Stimulated activated CD8-positive, alpha-beta memory T cell treated with anti-CD3 and anti-CD28 coated beads, Interleukin-4, amount 100 ng/mL, for 1 hour (primary cell): ENCODE measurements at places on chromosomes 1 and 21.

GRCh38 chr1:26733982-26734381, 38.2 kb downstream of the ARID1A start:
- no peak for DNase-seq

GRCh38 chr21:28473530-28474220, 519.0 kb downstream of the LTN1 start:
- DNase-seq: no peak

DNA sequence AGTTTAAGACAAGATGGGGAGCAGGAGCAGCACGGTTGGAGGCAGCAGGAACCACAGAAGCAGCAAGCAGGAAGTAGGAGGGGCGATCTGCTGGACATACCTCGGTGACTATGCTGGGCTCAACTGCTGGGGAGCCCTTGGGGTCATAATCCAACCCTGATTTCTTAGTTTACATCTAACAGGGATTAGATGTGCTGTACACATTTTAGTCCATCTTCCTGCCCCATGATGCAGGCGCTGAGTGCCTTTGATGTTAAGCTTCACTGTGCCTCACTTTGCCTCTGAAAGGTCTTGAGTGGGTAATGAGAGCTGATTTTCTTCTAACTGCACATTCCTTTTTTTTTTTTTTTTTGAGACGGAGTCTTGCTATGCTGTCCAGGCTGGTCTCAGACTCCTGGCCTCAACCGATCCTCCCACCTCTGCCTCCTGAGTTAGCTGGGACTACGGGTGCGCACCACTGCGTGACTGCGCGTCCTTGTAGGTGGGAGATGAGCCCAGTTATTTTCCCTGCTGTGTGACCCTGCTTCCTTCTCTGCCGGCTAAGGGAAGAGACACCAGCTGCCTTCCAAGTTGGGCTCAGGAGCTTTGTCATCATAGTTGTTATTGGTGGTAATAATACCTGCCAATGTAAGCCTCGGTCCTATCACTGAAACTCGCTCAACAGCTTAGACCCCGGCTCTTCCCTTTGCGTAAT, 1.1 kb upstream of the RCAN3 start:
- no peak for DNase-seq

GRCh38 chr1:65470766-65471165, 50.3 kb downstream of the LEPR start:
- no peak for DNase-seq

DNA sequence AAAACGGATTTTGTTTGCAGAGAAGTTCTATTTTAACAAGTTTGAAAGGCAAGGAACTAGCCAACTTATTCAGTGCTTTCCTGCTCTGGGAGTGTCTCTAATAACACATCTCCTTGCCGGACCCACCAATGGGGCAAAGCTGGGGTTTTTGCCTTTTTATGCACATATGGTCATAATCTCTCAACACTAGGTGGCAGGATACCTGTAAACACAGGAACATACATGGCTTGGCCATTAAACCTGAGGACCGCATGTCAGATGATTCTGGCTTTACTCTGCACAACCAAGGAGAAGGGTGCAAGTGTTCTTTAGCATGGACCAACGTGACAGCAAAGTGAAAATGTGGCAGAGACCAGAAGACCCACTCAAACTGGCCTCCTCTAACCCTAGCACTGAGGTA, 4.9 kb downstream of the TMEM9 start:
- DNase-seq: no peak

DNA sequence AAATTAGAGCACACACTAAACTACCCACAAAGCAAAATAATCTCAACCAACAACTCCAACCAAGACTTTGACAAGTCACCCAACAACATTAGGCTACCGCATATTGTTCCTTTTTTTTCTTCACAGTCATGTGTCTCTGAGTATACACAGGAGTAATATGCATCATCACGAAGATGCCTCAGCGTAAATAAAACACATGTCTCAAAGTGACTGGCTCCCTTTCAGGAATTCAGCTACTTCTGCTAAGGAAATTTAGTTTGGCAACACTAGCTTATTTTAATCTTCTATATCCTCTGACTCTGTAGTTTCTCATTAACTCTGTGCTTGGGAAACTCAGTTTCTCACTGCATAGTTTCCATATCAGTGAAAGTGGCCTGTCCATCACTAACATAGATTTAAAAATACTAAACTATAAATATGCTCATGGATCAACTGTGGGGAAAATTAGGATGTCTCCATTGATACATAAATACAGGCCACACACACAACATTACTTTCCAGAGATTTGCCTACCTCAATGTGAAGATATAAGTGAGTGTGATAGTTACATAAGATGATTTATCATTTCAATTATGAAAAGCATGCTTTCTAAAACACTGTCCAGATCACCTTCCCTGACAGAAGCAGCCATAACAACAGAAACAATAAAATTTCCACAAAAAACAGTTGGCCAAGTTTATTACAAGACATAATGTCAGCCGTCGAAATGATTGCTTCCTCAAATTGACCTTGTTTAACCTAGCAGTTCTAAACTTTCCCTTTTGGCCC, 113.2 kb downstream of the PTGER3 start:
- no peak for DNase-seq

DNA sequence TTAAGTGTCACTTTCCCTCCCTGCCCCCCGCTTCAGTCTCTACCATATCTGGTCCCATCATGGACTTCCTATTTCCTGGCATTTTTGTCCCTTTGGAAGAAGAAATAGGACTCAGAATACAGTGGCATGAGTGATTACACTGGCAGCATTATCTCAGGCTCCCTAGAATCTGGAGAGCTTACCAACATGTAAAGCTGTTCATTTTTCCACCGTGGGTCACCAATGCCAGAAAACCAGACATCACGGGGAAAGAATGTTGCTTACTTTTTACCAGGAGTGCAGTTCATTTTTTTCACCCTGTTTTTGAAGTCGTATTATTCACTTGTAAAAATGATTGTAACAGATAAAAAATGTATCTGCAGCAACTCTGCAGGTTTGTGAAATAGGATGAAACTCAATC, 44.8 kb downstream of the BACH1 start:
- no peak for DNase-seq

- no peak for DNase-seq
Measured at GRCh38 chr1:151860504-151861187, 7.1 kb upstream of the THEM5 start.

- DNase-seq: no peak
Measured at GRCh38 chr1:6461051-6461530, 4.9 kb downstream of the TNFRSF25 start.

DNA sequence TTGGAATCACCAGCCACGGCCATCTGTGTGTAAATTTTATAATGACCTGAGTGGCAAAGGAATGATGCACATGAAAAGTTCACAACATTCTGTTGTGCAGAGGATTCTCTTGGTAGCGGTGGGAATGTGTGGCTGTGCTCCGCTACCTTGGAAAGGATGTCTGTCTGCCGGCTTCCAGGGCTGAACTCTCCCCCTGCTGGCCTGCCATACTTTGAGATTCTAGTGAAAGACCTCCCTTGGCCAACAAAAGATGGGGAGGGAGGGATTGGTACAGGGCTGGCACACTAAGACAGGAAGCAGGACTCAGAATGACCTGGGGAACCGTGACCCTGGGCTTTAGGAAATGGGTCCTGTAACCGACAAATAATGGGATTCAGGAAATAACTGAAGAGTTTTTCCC, 194.5 kb upstream of the PLD5 start:
- DNase-seq: no peak

DNA sequence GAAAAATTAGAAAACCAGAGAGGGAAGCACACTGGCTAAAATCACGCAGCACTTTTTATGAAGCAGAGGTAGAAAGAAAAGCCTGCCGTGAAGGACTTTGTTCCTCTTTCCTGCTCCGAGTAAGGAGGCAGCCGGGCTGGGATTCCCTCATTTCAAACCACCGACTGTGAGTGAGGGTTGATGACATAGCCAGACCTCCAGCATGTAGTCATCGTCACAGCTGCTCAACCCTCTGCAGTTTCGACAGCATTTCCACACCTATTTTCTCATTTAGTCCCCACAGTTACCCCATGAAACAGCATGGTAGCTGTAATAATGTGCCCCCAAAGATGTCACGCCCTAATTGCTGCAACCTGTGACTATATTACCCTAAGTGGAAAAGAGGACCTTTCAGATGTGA, 35.3 kb downstream of the FCRL5 start:
- DNase-seq: no peak
